MV-4-11 (cell line): ENCODE measurements at places on chromosomes 2 and 18.

- no peak for DNase-seq
Observed at GRCh38 chr2:134175834-134176233, 78.0 kb upstream of the MGAT5 start.

DNA sequence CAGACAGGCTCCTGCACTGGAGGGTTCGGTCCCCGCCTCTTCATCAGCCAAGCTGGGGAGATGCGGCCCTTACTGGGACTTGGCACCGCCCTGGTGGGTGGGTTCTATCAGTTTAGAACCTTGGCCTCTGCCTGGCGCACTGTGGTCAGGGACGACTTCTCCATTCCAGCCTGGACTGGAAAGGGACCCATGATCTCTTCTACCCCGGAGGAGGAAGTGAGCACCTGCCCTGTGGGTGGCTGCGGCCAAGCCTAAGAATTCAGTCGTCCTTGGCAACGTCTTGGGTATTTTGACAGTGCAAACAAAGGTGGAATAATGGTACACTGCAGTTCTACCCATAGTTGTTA lies 106.9 kb upstream of the CD302 start:
- DNase-seq: peak; percentile 96

GRCh38 chr18:32346671-32347070 lies 124.0 kb downstream of the GAREM1 start:
- DNase-seq: no peak

DNA sequence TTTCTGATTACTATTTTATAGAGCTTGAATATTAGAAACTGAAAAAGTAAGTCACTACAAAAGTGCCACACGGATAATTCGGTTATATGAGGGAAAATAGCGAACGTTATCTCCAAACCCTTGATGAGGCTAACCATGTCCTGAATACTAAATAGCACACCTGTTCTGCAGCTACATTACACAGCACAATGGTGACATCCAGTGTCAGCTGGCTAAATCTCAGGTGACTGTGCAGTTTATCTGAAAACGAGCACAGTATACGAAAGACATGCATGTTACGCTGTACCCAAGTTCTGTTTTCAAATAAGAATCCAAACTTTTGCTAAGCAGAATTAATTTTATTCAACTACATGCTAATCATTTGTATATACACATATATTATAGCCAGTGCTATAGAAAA lies 9.0 kb downstream of the CCDC68 start:
- DNase-seq: no peak

DNA sequence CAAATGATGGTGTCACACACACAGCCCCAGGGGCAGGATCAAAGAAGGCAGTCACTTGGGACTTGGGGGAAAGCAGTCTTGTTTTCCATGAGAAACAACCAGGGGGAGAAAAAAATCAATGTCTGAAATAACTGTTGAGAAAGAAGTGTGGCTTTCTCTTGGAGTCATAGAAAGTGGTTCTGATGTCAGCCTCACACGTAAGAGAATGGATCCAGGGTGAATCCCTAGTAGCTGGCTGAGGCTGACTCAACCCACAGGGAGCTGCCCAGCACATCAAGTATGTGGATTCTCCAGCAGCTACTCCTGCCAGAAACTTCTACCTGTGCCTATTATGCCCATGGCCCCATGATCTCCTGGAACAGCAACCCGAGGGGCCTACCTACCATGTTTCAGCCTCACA lies 33.6 kb upstream of the ZBTB7C start:
- DNase-seq: no peak
